Suppressor macrophage treated with lipopolysaccharide for 1 hour (primary cell): ENCODE measurements at places on chromosomes 12 and 14.

- peak; percentile 74 for DNase-seq
Measured at GRCh38 chr12:94265966-94266745, 117.8 kb downstream of the PLXNC1 start.

DNA sequence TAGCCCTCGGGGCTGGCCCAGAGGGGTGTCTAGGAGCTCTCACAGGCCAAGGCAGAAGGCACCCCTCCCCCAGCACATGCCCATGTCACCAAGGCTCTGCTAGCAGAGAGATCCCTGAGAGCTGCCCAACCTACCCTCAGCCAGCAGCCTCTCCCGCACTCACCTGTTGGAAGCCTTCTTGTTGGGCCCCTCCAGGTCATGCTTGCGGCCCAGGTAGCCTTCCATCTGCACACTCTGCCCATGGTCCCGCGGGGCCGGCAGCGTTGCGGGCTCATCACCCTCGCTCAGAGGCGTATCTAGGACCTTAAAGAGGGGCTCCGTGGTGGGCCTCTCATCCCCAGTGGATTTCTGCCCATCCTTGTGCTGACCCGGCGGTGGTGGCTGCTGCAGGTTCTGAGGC is 49.1 kb downstream of the PLEKHG3 start:
- DNase-seq = no peak

DNA sequence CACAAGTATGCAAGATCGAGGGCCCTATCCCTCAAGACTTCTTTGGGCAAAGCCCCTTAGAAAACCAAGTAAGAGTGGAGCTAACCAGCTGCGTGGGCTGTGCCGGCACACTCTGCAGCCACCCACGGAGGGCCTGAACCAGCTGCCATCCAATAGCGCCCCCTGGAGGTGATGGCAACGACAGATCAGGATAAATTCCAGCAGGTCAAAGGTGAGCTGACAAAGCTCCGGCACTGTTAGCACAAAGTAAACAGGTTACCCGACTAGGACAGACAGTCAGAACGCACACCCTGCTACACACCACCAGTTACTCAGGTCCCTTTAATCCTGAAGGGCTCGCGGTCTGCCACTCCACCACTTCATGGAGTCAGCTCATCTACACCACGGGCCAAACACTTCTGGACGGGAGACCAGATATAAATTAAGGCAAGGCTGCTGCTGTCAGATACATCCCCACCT is 4.9 kb downstream of the ZBTB39 start:
- peak; percentile 87 for DNase-seq

DNA sequence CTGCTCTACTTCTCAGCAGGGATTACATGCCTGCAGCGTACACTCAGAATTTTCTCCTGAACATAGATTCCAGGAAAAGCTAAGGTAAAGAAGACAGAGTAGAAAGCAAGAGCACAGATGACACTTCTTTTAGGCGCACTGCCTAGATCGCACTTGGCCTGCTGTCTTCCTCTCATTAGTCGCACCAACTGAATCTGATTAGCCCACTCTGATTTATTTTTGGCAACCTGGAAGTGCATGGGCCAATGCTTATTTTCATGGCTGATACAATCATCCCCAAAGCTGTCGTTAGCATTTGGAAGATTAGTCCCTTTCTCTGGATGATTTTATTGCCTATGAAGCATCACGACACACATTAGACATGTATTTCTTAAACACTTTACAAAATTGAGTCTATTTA is 152.5 kb downstream of the PTPRO start:
- DNase-seq = no peak

GRCh38 chr12:89797436-89797835 is 88.8 kb upstream of the ATP2B1 start:
- DNase-seq = no peak

DNA sequence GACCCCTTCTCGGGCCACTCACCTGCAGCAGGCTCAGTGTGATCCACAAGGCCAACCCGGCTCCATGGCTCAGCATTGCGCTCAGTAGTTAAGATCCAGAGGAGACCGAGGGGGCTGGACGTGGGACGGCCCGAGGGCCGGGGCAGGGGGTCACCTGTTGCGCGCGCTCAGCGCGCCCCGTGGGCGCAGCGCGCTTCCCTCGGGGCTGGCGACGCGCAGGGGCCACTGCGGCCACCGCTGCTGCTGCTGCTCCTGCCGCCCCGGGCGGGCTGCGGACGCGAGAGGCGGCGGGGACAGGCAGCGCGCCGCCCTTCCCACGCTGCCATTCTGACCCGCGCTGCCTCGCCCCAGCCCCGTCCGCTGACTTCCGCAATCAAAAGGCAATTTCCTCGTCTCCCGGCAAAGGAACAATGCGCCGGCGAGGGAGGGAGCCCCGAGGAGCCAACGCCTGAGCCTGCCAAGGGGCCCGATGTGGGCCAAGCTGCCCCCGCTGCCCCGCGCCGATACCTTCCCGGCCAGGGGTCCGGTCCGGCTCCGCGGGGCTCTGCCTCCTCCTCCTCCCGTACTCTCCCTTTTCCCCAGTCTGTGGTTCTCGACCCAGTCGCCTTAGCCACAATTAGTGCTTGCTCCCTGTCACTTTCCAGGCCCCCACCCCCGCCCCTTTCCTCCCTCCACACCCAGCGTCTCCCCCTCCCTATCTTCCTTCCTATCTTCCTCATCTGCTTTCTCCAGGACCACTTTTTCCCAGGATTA is 27.3 kb downstream of the PTPRB start:
- peak; percentile 79 for DNase-seq

DNA sequence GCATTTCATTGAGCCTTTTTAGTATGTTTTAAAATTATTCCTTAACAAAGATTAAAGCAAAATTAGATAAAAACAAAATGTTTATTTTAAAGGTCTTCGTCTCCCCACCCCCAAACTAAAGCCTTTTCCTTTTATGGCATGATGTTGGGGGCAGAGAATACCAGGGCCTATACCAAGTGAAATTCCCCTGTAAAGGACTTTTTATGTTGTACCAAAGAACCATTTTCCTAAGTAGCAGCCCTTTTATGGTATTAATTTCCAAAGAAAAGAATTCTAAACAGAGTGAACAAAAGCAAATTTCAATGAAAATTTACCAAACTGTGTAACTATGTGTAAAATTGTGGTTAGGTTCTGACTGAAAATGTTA is 71.9 kb upstream of the GNPNAT1 start:
- DNase-seq = no peak

DNA sequence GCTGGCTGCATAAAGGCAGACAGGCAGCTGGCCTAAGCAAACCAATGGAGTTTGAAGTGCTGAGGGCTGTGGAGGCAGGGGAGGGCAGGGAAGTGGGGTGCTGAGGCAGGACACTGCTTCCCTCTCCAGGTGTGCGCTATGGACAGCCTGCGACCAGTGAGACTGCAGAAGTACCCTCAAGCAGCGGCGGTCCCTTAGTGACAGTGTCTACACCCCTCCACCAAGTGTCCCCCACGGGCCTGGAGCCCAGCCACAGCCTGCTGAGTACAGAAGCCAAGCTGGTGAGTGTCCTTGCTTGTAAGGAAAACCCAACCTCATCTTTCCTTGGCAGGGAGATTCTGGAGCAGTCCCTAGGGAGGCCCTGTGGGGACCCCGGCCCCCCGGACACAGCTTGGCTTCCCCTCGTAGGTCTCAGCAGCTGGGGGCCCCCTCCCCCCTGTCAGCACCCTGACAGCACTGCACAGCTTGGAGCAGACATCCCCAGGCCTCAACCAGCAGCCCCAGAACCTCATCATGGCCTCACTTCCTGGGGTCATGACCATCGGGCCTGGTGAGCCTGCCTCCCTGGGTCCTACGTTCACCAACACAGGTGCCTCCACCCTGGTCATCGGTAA is 17.9 kb downstream of the HNF1A start:
- DNase-seq = no peak

GRCh38 chr14:76926521-76927251 is 100.5 kb downstream of the LRRC74A start:
- peak; percentile 43 for DNase-seq

DNA sequence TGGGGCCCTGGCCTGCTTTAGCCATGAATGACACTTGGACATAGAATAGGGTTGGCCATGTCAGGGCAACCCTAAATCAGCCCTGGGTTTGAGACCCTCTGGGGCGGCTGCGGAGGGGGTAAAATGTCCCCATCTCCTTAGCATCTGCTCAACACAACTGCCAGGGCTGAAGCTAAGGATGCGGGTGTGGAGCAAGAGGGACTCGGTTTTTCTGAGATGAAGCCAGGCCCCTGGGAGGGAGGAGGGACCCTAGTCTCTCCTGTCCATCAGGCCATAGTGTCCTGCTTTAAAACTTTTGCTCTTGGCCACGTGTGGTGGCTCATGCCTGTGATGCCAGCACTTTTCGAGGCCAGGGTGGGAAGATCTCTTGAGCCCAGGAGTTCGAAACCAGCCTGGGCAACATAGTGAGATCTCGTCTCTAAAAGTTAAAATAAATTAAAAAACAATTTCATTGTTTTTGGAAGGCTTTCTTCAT is 778 bp upstream of the C1R start:
- DNase-seq = no peak

GRCh38 chr14:65783576-65783975 is 371.0 kb downstream of the FUT8 start:
- DNase-seq = no peak

GRCh38 chr12:32117316-32117715 is 10.7 kb downstream of the BICD1 start:
- no peak for DNase-seq

- DNase-seq = no peak
Measured at GRCh38 chr14:66900719-66901118, 288.5 kb upstream of the GARIN2 start.

DNA sequence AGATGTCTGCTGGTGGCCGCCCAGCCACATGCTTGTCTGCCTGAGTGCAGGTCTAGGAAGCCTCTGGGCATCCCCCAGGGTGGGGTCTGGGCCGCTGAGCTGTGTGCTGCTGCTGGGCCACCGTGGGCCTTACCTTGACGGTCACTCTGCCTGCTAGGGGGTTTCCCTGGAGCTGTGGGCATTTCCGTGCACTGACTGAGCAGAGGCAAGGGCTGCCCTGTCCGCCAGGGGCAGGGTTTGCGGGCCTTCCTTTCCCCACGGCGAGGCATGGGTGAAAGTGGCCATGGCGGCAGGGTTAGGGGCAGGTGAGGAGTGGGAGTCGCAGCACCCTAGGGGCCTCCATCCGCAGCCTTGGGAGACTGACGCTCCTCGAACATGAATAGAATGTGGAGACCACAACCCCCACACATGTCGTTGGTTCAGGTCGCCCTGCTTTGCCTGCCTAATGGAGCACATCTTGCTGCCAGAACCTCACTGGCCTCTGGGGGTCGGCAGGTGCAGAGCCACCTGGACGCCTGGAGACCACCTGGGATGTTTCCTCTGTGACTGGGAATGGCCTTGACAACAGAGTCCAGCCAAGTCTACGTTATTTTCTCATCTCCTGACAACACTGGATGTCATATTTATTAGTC is 2.5 kb downstream of the ZBTB42 start:
- no peak for DNase-seq

GRCh38 chr12:19035536-19035935 is 94.0 kb upstream of the PLEKHA5 start:
- no peak for DNase-seq

- no peak for DNase-seq
Measured at GRCh38 chr14:81263777-81264410, 43.1 kb upstream of the GTF2A1 start.

- no peak for DNase-seq
Measured at GRCh38 chr14:54512393-54512792, 2.7 kb downstream of the CGRRF1 start.

- no peak for DNase-seq
Measured at GRCh38 chr12:124490584-124491305, 76.7 kb downstream of the NCOR2 start.

- DNase-seq = no peak
Measured at GRCh38 chr12:46082490-46083200, 92.3 kb upstream of the SCAF11 start.

GRCh38 chr14:23370221-23370620 is 2.4 kb upstream of the IL25 start:
- no peak for DNase-seq

DNA sequence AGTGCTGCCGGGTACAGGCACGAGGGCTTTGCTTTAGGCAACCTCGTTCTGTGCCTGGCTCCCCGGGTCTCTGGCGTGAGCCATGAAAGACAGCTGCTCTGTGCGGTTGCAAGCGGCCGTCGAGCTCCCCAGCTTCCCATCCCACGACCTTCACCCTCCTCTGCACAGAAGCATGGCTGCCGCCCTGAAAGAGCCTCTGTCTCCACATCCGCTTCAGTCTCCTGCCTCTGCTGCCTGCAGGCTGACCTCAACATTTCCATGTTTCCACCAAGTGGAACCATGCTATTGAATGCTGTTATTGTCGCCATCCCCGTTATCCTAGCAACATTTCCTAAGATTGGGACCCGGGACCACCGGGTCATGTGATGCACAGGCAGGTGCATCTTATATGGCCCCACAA is 57.1 kb downstream of the KDM2B start:
- DNase-seq = no peak

DNA sequence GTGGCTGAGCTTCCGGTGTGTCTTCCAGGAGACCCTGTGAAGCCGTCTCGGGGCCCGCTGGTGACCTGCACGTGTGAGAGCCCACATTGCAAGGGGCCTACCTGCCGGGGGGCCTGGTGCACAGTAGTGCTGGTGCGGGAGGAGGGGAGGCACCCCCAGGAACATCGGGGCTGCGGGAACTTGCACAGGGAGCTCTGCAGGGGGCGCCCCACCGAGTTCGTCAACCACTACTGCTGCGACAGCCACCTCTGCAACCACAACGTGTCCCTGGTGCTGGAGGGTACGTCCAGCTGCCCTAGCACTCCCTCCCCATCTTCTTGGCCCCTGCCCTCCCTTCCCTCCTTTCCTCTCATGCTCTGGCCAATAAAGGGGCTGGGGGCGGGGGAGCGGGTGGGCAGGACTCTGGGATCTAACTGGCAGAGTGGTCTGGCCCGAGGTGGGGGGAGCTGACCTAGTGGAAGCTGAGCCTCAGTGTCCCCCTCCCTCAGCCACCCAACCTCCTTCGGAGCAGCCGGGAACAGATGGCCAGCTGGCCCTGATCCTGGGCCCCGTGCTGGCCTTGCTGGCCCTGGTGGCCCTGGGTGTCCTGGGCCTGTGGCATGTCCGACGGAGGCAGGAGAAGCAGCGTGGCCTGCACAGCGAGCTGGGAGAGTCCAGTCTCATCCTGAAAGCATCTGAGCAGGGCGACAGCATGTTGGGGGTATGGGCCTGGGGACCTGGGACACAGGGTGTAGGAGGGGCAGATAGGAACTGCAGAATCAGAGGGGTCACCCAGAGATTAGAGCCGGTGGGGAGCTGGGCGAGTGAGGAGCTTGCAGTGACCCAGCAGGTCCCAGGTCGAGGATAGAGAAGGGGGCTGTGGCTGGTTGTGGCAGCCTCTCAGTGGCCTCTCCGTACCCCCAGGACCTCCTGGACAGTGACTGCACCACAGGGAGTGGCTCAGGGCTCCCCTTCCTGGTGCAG is 6.0 kb downstream of the ACVRL1 start:
- DNase-seq = no peak

- no peak for DNase-seq
Measured at GRCh38 chr12:28879379-28879778, 269.7 kb upstream of the FAR2 start.

GRCh38 chr14:34212172-34212929 is 249.7 kb downstream of the SPTSSA start:
- DNase-seq = peak; percentile 60

GRCh38 chr14:91417983-91418386 is 365 bp upstream of the CCDC88C start:
- DNase-seq = peak; percentile 60

- DNase-seq = no peak
Measured at GRCh38 chr14:52091928-52092327, 23.1 kb upstream of the NID2 start.

- no peak for DNase-seq
Measured at GRCh38 chr12:25500651-25501050, 52.4 kb downstream of the LMNTD1 start.

- DNase-seq = no peak
Measured at GRCh38 chr12:3097836-3098235, 20.7 kb downstream of the TSPAN9 start.
